NCI-H510A (cell line): ENCODE measurements at places on chromosomes 3 and 15.

DNA sequence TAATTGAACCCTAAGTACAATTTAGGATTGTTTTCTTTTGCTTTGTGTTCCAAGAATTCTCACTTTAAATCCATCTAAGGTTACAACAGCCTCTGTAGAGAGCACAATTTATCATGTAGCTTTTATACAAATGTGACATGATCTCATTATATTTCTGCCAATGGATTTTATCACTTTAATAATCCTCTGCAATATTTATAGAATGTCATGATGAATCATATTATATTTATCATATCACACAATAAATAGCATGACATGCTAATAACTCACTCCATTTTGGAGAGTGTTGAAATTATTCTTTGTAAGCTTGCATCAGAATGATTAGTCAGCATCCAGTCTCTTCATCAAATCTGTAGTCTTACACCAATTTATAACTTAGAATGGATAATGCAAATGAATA is 280.6 kb upstream of the ZNF717 start:
- DNase-seq: no peak

DNA sequence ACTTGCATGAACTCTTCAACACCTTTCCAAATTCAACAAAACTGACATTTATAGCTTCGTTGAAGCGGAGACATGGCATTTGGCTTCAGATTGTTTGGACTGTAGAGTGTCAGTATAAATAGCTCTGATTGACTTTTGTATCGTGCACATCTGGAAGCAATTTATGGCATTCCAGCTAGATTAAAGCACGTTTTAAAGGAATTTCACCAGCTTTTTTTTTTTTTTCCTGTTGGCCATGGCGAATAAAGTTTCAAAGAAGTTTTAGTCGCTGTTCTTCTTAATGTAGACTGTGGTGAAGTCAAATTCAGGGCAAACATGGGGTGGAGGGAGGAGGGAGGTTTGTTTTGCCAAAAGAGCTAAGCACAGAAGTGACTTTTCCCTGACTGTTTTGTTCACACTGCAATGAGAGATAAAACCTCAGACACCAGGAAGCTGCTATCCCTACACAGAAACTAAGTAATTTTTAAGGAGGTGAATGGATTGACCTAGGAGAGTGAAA is 391.0 kb upstream of the RARB start:
- DNase-seq: no peak

- DNase-seq: peak; percentile 55
These were observed at the start of gene NLGN1 for GRCh38 chr3:173397161-173398110. NLGN1 (plus strand) TSS chr3:173397744.

DNA sequence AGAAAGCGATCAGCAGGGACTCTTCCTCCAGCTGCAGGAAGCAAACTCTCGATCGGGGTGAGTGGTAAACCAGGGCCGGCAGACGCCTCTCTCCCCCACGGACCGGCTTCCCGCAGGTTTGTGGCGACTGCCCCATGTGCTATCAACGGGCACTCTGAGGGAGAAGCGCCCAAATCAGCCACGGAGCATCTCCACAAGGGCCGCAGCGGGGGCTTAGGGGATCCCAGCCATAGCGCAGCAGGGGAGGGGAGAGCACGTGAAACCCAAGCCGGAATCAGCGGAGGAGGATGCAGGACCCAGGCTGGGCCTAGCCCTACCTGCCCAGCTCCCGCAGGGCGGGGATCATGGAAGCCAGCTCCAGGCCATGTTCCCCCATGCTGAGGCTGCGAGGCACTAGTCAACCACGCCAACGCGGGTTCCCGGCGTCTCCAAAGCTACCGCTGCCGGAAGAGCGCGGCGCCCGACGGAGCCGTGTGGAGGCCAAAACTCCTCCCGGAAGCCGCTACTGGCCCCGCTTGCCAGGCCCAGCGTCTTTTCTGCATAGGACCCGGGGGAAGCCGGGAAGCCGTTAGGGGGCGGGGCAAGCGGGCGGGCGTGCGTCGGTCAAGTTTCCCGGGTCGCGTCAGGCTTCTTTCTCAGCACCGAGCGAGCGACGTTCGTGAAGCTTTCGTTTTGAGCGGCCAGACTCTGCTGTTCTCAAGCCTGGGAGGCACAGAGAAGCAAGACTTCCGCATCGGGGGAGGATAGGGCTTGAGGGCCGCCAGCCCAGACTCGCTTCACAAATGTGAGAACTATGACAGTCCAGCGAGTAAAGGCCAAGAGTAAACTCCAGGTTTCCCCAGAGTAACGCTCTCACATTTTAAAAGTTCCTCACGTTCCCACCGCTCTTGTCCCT is at the start of gene ATR:
TSS of gene ATR (minus strand) at position 405 of the 895 bp plus-strand sequence. CDS start at position 376, 29 bp downstream.
- peak; percentile 89 for DNase-seq

DNA sequence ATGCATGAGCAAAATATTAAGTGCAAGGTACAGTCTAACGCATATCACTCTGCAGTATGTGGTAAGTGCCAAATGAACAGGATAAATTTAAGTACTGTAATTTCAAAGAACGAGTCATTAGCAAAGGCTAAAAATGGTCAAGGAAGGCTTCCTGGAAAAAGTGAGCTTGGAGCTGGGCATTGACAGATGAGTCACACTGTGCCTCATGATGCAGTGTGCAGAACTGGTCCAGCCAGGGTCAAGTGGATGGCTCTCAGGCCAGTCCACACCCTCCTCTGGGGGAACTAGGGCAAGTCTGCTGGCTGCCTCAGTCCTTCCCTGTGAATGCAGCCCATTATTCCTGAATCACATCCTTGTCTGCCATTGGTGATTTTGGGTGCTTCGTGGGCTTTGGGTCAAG is 76.3 kb downstream of the CACNA1D start:
- no peak for DNase-seq

DNA sequence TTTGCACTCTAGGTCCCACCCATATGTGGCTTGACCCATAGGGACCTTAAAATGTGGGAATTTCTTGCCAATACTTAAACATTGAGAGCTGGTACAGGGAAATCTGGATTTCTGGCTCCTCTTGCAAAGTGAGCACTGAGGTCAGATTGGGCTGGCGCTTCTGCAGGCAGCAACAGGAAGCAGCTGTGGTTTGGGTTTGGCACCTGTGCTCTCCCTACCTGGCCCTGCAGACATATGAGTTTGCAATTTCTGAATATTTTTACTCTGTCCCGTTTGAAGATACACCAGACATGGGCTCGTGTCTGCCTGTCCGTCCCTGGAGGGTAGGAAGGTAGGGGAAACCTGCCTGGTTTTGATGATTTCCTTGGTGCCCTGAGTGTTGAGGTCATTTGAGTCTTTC is 74.8 kb upstream of the SEC13 start:
- DNase-seq: no peak

DNA sequence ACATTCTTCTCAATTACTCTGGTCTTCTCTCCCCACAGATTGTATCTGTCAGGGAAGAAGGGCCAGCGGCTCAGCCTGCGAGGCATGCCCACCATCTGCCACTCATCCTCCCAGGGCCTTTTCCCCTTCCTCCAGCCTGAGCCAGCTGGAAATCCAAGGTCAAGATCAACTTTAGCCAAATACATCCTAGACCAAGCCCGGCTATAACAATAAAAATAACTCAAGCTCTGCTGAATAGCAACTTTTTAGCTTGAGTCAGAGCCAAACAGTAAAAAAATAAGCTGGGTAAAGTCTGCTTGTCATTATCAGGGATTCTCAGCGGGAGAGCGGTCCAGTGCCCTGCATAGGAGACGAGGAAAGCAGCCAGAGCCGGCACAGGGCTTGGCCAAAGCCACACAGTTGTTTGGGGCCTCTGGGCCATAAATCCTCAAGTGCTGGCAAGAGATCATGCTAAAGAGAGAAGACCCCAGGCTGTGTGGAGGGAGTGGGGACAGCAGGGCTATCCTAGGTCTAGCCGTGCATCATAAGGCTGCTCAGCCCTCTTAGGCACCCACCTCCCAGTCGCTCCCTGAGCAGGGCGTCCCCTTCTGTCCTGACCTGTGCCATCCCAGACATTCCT is 76.2 kb upstream of the HERC1 start:
- DNase-seq: no peak

DNA sequence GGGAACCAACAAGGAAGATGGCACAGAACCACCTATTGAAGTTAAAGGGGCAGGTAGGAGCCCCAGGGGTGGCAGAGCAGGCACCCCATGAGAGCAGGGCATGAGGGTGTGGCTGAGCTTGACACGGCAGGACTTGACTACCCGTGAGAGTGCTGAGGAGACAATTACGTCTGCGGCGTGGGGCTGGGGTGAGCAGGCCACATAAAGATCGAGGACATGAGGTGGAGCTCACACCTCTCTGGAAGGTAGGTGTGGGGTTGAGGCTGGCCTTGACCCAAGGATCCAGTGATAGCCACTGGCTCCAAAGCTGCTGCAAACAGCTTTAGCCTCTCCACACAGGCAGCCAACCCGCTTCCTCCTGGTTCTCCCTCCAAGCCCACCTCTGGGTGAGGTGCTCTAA is 64.5 kb downstream of the PCSK6 start:
- DNase-seq: no peak

DNA sequence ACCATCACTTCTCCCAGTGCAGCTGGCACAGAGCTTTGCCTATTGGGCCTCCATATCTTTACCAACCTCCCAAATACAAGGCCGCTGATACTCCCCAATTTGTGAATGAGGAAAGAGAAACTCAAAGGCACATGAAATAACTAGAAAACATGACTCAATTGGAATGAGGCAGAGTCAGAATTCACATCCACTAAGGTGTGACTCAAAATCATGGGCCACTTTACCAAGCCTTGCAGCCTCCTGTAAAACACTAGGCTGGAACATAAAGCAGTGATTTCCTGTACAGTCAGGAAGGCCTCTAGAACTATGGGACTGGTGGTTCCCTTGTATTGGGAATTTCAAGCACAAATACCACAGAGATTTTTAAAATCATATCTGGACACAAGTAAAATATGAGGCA is 128.6 kb downstream of the DCLK3 start:
- no peak for DNase-seq

DNA sequence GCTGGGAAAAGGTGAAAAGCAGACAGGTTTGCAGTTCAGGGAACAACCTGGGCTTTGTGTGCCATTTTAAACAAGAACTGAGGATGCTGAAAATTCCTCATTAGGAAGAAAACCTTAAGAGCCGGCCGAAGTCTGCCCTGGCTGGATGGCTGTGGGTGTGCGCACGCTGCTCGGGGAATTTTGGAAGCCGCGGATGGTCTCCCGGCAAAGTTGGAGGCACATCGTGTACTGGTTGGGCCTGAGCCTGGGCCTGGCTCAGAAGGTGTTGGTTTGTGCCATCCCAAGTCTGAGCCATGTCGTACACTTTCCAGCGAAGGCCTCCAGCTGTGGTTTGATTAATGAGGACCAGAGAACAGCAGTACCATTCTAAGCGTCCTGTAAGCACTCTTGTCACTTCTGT is 188.2 kb downstream of the ATP10A start:
- DNase-seq: no peak

DNA sequence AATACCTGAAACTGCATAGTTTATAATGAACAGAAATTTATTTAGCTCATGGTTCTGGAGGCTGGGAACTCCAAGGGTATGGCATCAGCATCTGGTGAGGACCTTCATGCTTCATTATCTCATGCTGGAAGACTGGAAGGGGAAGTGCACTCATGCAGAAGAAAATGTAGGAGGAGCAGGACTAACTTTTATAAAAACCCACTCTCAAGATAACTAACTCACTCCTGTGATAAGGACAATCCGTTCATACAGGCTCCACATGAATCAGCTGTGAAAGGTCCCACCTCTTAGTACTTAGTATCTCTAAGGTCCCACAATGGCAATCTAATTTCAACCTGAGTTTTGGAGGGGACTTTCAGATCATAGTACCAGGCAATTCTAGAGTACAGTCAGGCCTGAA is 33.6 kb upstream of the APH1B start:
- DNase-seq: no peak

DNA sequence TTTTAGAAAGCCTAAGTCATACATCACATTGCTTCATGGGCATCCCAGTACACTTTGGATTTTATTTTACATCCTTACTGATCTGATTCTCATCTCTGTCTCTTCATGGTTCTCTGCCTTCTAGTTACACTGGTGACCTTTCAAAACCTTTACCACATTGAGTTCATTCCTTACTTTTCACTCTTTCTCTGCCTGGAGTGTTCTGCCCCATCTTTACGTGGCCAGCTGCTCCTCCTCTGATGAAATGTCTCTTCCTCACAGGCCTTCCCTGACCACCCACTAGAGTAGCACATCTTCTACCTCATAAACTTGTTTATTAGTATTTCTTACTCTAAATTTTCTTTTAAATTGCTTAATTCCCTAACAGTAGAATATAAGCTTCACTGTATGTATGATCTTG is 17.7 kb downstream of the CTNNB1 start:
- DNase-seq: no peak

DNA sequence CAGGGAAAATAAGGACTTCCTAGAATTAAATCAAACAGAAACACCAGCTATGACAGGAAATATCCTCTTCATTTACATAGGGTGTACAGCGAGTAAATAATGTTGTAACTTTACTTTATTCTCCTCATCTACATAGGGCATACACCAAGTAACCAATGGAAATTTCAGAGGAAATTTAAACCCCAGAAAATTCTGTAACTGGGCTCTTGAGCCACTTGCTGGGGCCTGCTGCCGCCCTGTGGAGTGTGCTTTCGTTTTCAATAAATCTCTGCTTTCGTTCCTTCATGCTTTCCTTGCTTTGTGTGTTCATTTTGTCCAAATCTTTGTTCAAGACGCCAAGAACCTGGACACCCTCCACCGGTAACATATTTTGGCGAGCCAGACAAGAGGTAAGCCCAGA is 990.4 kb upstream of the CADM2 start:
- no peak for DNase-seq

DNA sequence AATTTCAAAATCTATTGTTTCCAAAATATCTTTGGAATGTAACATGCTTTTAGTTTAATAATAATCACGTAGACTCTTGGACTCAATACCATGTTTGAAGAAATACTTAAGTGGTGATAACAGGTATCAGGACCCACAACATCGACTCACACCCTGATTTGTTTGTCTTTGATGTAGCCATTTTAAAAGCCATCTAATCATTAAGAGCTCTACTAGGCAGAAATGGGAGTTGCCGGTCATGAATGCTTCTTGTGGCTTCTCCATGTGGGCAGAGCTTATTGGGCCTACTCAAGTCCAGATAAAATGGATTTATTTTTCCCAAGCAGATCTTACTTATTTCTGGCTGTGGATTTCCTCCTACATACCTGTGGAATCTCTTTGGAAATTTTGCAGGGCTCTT is 261.6 kb upstream of the NR2F2 start:
- no peak for DNase-seq

DNA sequence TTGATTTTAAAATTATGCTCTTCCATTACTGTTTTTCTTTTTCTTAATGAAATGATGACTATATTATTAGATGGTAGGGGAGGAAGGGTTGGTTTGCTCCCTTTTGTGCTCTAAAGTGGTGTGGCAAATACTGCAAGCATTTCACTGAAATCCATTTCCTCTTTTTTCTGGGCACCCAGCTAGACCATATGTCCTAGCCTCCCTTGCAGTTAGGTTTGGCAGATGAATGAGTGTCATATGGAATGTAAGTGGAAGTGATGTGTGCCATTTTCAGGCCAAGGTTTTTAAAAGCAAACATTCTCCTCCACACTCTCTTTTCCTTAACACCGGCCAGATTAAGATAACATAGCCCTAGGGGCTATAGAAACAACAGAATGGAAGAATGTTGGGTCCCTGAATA is 363.0 kb downstream of the FGF12 start:
- no peak for DNase-seq
